ENCODE measurements at places on chromosomes 6 and 20. TPM values are rescaled to one million over a fixed set of nuclear protein-coding genes. Genes with fewer than 3 reads are reported as not detected.
A peak's percentile ranks its signal among the peaks of the same experiment; 100 is the strongest.

Gene GPX5
- total RNA-seq: not detected

Gene STMN3
- total RNA-seq: 0.75 TPM

Gene COL9A1
- not detected for total RNA-seq

Gene BPIFB1
- not detected for total RNA-seq

Gene TSHZ2
- total RNA-seq: 4.6 TPM

- DNase-seq: peak; percentile 60
Observed at GRCh38 chr6:43970913-43971775, 156.1 kb downstream of the MRPL14 start.

DNA sequence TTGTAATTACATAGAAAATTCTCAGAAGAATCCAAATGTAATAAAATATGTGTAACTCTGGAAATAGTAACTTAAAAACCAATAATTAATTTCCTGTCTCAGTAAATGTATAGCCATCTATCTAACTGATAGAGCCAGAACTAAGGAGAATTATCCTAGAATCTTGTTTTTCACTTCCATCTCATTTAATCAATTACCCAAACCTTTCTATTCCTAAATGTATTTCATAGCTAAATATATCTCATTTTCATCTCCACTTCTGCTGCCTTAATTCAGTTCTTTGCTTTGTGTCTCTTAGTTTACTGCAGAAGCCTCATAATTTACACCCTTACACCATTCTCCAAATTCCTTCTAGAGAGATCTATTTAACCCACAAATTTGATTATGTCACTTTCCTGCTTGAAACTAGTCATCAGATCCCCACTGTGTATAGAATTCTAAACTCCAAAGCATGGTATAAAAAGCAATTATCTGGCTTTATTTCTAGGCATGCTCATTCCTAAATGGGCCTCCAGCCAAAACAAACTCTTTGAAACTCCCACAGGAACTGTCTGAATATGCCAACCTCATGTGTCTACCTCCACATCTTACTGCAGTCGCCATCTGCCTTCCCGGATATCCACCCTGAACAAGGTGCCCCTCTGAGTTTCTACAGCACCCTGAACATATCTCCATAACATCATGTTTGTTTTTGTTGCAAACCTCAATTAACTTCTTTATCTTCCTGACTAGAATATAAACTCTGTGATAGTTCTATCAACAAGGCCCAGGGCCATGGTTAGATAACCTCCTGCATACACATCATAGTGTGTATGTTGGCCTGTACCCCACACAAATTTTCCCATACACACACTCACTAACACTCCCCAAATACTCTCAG lies 70.5 kb upstream of the ADTRP start:
- no peak for DNase-seq

DNA sequence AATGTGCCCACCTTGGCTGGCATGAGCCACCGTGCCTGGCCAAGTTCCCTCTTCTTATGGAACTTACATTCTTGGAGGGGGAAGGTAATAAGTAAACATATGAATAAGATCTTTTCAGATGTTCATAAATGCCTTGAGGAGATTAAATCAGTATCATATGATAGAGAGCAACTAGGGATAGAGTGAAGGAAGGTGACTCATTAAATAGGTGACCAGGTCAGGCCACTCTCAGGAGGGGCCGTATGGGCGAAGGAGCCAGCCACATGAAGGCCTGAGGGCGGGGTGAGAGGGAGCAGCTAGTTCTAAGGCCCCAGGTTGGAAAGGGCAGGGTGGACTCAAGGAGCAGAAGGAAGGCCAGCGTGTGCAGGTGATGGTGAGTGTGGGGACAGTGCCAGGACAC lies 91.1 kb downstream of the UST start:
- no peak for DNase-seq

- peak; percentile 54 for DNase-seq
Observed at GRCh38 chr20:32017711-32018251, 7.5 kb downstream of the CCM2L start.

DNA sequence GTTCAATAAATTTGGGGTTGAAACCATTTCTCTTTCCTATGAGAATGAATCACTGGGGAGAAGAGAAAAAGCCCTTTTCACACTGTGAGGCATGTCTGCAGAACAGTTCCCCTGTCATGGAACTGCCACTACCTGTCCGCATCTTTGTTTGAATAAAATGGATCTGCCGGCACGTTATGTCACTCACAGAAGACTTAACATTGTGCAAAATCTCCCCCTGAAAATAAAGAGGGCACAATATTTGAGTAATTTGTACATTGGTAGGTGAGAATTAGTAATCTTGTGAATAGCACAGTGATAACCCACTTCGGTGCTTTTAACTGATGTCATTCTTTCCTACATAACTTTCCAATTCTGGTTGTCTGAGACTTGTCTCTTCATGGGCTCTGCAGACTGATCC lies 804.0 kb downstream of the C6orf118 start:
- no peak for DNase-seq

DNA sequence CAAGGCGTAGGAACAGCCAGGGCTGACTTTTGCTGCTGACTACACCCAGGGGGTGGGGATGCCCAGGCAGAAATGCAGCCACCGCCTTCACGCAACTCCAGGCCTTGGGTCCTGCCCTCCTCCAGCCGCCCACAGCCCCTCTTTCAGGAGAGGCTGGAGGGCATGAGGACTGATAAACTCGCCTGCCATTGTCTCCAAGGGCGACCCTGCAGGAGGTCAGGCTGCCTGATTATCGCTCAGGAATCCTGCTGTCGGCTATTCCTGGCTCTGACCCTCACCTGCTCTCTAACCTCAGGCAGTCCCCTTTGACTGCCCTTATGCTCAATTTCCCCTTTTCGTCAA lies 62.0 kb upstream of the HDDC2 start:
- DNase-seq: no peak

DNA sequence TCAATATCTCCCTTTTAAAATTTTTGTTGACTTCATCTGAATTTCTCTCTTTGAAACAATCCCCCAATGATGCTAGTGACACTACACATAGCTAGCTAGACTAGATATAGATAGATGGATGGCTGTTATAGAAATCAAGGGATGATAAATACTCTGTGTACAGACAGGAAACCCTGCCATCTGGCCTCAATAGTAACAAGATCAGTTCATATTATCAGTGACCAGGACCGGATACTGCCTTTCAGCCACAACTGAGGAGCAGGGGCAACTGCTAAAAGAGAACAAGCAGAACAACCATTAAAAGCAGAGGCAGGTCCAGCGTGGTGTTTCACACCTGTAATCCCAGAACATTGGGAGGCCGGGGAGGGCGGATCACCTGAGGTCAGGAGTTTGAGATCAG lies 118.3 kb upstream of the FAM184A start:
- no peak for DNase-seq

DNA sequence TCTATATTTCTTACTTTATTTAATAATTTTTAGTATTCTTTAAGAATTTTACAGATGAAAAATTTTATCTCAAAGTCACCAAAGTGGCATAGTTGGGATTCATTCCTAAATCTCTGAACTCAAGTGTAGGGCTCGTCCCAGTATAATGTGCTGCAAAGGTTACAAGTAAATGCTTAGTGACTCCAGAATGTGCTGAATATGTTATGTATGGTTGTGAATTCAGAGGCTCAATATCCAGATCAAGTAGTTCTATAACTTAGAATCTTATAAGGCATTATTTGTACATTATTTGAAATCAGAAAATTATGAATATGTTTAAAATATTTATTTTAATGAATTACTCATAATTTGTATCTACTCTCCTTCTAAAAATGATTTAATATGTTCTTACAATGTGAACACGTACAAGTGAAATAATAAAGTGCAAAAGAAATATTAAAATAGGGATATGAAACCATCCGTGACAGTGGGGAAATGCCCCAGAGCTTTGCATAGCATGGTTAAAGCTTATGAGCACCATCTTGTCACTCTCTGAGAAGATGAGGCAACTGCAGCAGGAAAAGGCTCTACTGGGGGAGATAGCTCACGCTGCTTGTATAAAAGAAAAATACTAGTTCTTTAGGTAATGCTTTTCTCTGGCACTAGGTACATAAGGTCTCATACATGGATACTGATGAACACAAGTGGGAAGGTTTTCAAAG lies 259.0 kb downstream of the FOXC1 start:
- DNase-seq: no peak

Measured in transverse colon (tissue), 4 donors.